Activated CD4-positive, alpha-beta T cell treated with anti-CD3 and anti-CD28 coated beads, Interleukin-2, amount 50 U/mL, for 4 hours (primary cell): ENCODE measurements at places on chromosomes 3 and 15.

GRCh38 chr3:122493296-122493695 lies 21.4 kb downstream of the KPNA1 start:
- no peak for DNase-seq

- DNase-seq = no peak
These were observed 561.3 kb downstream of the NLGN1 start for GRCh38 chr3:173958805-173959204.

GRCh38 chr3:178206521-178206920 lies 329.7 kb upstream of the KCNMB2 start:
- no peak for DNase-seq

GRCh38 chr15:93413745-93414144 lies 324.7 kb upstream of the RGMA start:
- DNase-seq = no peak

- DNase-seq = no peak
These were observed 199.6 kb upstream of the GADL1 start for GRCh38 chr3:31094048-31094447.

- no peak for DNase-seq
These were observed 29.1 kb downstream of the PLXND1 start for GRCh38 chr3:129577366-129577765.

- no peak for DNase-seq
These were observed 5.4 kb downstream of the NKIRAS1 start for GRCh38 chr3:23911397-23911796.

DNA sequence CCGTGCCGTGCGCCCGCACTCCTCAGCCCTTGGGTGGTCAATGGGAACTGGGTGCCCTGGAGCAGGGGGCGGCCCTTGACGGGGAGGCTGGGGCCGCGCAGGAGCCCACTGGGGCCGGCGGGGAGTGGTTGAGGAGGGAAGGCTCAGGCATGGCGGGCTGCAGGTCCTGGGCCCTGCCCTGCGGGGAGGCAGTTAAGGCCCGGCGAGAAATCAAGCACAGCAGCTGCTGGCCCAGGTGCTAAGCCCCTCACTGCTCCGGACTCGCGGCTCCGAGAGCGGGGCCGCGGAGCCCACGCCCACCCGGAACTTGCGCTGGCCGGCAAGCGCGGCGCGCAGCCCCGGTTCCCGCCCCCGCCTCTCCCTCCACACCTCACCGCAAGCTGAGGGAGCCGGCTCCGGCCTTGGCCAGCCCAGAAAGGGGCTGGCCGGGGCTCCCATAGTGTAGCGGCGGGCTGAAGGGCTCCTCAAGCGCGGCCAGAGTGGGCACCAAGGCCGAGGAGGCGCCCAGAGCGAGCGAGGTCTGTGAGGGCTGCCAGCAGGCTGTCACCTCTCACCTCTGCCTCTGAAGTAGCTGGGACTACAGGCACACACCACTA lies 7.8 kb downstream of the GP9 start:
- DNase-seq = no peak

GRCh38 chr3:61788623-61789507 lies 227.5 kb downstream of the PTPRG start:
- no peak for DNase-seq

DNA sequence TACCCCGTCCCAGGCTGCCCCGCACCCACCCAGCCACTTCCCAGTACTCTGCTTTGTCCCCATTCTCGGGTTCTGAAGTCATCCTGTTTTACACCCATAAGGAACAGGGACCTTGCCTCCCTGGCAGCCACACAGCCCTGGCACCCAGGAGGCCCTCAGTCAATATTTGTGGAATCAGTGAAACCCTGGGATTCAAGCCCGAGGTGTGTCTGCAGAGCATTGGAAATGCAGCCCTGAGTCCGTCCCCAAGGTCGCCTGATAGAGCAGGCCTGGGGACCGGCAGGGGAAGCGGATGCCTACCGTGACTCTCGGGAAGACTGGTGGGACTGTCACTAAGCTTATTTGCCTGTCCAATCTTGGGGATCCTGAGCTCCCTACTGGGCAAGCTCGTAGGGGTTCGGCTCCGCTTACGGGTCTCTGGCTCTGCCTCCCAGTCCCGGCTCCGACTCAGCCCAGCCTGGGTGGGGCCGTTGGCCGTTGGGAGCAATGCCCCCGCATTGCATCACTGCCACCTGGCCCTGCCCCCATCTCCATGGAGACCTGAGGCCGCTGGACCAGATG lies 64.4 kb upstream of the TAMM41 start:
- DNase-seq = no peak

DNA sequence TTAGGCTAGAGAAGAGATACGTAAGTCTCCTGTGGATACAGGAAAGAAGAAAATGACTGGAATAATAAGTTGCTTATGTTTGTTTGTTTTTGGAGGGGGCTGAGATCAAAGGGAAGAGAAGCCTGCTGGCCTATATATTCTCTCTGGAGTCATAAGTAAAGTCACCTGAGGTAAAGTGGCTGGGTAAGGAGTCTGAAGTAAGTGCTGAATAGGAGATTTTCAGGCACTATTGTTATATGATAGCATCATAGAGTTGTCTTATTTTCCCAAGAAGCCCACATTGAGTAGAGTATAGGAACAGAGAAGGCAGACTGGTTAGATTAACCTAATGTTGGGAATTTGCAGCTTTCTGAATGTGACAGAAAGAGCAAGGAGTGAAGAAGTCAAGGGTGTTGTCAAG lies 10.7 kb downstream of the TBC1D23 start:
- no peak for DNase-seq

DNA sequence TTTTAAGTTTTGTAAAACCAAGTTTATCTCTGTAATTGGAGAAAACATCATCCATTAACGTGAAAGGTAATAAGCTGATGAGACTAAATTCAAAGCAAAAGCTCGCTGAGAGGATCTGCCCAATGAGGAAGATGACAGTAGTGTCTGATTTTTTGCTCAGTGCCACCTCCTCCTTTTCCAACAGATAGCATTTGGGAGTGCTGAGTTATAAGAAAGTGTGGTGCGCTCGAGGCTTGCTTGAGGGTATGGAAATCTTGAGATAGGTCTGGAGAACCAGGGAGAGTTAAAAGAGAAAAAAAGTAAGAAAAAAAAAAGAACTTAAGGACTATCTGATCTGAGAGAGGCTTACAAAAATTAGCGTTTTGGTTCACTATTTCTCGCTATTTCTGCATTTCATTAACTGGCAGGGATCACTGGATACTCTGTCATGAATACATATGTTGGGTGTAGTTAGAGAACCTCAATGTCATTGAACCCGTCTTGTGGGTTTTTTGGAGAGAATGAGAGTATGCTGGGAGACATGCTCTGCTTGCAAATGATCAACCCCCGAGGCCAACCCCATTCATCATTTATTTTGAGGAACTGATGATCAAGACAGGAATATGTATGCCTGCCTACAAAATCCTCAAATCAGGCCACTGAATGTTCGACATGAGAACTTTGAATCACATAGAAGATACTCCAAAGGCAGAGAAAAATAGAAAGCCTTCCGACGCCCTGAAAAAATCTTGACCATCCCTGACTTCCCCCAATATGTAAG lies 973 bp upstream of the USP13 start:
- DNase-seq = no peak

DNA sequence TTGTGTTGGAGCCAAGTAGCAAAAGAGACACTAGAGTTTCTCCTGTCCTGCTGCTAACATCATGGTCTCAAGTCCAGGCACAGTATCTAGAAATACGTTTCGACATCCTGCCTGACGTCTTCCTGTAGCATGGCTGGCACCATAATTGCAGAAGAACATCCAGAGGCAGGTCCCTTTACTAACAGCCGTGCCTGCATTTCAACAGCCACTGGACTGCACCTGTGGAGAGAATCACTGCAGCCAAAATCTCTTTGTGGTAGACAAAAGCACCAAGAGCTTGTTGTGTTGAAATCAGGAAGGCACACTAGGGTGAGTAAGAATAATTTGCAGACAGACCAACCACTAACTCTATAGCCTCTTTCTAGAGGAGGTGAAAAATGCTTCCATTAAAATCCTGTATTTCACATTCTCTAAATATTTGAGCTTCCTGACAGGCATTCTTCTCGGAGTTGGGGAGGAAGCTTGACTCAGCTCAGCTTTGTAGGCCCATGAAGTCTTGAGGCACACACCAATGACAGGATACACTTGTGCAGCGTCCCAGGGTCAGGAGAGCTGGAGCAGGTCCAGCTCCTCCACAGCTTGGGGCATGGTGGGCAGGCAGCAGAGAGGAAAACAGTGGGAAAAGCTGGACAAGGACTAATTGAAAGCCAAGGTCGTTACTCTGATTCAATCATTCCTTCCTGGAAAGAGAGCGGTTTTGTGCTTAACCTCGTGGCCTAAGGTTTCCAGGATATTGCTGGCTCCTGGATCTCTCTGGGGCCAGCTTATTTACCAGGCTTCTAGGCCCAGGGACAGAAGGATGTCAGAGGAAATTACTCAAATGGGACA lies 244.9 kb downstream of the FAM43A start:
- DNase-seq = no peak

GRCh38 chr3:179000659-179001058 lies 71.0 kb downstream of the ZMAT3 start:
- DNase-seq = no peak
